ENCODE measurements at places on chromosomes 2 and 18.

- DNase-seq, result no peak
These were observed 94.2 kb upstream of the FSHR start for GRCh38 chr2:49248506-49248905.

DNA sequence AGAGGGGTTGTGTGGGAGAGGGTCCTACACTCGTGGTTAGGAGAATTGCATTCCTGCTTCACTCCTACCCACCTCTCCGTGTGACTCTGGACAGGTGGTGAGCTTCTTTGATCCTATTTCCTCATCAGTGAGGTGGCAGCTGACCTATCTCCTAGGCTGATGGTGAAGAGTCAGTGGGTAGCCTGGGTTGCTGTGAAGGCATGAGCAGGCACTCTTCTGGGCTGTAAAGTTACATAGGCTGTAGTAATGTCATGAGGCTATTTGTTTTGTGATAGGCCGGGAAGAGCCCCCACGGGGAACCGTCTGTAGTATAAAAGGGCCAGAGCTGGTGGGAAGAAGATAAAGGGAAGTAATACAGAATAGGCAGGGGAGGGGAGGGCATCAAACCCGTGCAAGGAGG is 83.8 kb downstream of the TMEM247 start:
- no peak for DNase-seq

DNA sequence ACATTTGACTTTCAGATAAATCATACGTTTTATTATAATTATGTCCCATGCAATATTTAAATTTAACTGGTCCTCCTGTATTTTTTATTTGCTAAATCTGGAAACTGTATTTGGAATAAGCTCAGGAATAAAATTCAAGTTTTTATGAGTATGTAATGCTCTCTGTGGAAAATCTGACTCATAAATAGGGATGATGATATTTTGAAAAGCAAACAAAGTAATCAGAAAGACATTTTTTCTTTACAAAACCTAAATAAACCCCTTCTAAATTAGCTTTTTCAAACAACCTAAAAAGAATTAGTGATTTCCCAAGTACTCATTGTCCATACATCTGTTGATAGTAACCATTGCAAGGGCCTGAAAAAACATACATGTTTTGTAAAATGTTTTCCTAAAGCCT is 41.1 kb downstream of the ASB1 start:
- DNase-seq, result no peak

- DNase-seq, result no peak
These were observed 27.5 kb downstream of the ARHGAP25 start for GRCh38 chr2:68762100-68762499.

GRCh38 chr2:45623098-45623497 is 12.0 kb upstream of the SRBD1 start:
- DNase-seq, result no peak

GRCh38 chr2:39150102-39150562 is 29.3 kb upstream of the SOS1 start:
- DNase-seq, result no peak

Data from stomach (tissue), 19 donors.